ENCODE measurements at places on chromosomes 4 and X.
A peak's percentile ranks its signal among the peaks of the same experiment; 100 is the strongest.

DNA sequence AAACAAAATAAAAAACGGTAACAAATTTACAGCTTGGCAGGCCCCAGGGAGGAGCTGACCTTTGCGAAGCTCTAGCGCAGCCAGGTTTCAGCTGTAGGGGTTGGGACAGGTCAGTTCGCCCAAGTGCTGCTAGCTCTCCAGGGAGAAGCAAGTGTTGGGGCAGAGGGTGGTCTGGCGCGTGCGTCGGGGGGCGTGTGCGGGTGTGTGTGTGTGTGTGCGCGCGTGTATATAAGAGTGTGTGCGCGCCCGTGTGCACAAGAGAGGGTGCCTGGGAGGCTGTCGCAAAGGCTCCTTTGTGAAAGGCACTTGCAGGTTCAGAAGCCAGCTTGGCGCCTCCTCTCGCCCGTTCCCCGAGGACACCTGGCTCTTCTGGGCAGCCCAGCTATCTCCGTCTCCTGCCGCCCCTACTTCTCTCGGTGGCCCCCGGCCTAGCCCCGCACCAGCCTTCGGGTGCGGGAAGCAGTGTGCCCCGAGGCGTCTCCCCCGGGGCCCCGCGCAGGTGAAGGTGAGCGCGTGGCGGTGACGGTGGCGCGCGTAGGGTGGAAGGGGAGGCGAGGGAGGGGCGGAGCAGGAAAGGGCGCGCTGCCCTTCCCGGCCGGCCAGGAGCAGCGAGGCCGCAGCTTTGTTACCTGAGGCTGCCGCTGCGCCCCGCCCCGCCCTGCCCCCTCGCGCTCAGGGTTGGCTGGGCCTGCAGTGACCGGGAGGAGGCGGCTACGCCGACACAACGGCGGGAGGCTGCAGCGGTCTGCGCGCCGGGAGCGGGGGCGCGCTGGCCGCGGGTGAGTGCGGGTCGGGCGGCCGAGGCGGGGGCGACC, at the start of gene FHDC1:
Gene FHDC1 (plus strand): TSS at position 693 of the 815 bp plus-strand sequence. CDS start 6,735 bp downstream, outside the sequence.
- DNase-seq: no peak

- no peak for DNase-seq
These were observed 216.8 kb upstream of the PSAPL1 start for GRCh38 chr4:7651461-7651921.

DNA sequence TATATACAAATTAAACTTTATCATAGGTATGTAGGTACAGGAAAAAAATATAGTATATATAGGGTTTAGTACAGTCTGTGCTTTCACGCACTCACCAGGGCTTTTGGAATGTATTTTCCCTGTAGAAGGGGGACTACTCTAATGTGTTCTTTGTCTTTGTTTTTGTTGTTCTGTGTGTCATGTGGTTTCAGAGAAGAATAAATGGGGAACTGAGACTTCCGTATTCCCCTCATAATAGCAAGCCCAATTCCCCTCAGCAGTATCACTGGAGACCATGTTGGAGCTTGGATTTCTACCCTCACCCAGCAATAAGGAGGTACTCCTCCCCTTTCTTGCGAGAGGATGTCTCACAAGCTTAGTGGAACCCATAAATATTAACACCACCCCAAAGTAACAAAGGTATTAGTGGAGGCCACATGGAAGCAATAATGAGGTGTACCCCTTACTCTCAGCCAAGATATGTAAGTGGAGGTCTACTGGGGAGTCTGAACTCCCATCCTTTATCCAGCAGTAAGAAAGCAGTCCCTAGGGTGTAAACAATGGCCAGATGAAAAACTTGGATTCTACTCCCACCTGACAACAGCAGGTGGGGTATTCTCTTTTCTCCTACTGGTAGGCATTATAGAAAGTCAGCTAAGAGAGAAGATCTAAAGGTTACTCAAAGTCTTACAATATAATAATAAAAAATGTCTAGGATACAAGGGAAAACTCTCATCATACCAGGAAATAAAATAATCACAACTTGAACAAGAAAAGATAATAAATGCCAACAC, 805.4 kb upstream of the GALNTL6 start:
- DNase-seq: no peak

- DNase-seq: peak; percentile 5
These were observed 126.6 kb downstream of the PPP4R3C start for GRCh38 chrX:27336466-27337091.

DNA sequence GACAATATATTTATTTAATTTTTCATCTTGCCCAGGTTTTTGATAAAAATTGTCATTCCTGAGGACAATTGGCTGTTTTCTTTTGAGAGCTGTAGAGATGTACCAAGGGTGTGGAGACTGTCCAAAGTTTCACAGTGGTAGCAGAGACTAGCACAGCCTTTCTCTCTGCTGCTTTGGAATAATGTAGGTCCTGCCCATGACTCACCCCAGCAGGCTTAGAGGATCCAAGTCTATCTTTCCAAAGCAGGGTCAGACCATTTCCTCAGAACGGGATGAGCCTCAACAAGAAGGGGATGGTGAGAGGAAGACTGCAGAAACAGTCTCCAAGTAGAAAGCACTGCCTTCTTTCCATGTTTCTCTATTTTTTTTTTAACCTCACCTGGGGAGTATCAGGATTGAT, 131.5 kb upstream of the RPL34 start:
- no peak for DNase-seq

DNA sequence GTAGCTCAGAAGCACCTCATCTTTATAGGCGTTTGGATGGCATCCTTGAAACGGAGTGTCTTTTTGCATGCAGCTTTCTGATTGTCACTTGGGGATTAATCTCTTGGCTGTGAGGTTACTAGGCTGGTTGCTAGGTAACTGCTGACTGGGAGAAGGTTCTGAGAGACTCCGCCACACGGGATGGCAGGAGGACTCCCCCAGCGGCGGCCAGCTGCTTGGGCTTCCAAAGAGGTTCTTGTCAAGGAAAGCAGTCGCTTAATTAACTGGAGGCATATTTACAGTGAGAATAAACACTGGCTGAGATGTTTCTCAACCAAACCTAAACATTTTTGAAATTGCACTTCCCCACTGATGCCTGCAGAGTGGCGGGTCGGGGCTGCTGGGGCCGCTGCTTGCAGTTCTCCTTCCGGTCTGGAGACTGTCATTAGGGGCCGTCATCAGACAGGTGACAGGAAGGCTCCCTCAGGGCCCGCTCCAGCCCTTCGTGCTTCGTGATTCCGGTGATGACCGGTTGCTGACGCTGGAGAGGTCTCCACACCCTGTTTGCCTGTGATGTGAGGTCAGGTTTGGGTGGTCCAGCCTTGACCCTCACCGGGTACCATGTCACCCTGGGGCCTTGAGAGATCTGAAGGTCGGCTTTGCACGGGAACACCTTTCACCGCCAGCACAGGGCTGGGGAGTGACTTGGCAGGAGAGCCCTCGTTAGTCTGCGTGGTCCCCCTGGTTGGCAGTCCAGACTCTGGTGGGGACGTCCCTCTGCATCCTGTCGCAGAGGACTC, 9.1 kb downstream of the NSG1 start:
- no peak for DNase-seq

GRCh38 chr4:6937754-6938153, 28.1 kb downstream of the TBC1D14 start:
- DNase-seq: no peak

GRCh38 chr4:20895208-20895607, 194.9 kb downstream of the PACRGL start:
- no peak for DNase-seq

DNA sequence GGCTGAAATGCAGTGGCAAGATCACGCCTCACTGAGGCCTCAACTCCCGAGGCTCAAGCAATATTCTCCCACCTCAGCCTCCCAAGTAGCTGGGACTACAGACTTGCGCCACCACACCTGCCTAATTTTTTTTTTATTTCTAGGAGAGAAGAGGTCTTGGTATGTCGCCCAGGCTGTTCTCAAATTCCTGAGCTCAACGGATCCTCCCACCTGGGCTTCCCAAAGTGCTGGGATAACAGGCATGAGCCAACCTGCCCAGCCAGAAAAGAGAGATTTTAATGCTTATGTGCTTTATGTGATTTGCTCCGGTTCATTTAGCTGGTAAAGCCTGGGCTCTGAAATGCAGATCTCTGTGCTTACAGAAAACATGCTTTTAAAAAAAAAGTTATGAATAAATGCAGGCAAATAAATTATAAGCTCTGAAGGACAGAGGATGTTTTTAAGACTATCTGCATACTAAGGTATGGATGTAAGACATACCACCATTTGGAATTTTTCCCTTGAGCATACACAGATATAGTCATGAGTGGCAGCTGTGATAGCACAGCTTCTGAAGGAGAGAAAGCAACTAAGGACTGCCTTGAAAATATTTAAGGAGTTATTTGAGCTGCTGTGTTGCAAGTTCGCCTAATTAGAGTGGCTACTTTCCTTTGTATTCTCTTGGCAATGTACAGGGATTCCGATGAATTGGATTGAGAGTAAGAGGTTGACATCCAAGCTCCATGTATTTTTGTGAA, 13.8 kb downstream of the GUCY1B1 start:
- no peak for DNase-seq

DNA sequence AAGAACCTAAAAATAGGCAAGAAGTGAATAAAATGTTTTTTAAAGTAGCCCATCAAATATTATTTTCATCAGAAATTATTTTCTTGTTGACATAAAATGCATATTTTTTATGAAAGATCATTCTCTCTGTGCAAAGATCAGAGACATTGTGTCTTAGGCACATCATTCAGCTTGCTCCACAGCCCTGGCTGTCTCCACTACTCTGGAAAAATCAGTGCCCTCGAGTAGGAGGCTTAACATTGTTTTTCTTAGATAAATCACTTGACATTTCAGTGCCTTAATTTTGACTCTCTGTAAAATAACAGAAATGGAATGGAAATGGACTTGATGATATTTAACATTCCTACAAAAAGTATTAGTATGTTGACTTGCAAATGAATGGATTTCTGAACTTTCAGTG, 77.9 kb downstream of the FAT4 start:
- DNase-seq: no peak

- DNase-seq: peak; percentile 41
These were observed 1.4 kb downstream of the FGF2 start for GRCh38 chr4:122827879-122828601.

DNA sequence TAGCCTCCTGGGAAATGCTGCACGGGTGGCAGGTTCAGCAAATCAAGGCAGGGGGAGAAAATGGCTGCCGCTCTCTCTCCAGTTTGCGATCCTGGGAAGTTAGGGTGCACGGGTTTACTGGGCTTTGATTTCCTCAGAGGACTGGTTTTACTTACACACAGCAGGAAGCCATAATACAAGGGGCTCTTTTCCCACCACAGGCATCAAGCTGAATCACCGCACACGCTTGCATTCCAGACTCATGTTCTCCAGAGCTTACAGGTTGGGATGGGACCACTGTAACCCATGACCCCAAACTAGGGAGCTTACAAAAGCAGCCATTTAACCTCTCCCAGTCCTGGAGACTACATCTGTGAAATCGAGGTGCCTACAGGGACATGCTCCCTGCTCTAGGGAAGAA, 159.8 kb downstream of the DHRSX start:
- DNase-seq: no peak

DNA sequence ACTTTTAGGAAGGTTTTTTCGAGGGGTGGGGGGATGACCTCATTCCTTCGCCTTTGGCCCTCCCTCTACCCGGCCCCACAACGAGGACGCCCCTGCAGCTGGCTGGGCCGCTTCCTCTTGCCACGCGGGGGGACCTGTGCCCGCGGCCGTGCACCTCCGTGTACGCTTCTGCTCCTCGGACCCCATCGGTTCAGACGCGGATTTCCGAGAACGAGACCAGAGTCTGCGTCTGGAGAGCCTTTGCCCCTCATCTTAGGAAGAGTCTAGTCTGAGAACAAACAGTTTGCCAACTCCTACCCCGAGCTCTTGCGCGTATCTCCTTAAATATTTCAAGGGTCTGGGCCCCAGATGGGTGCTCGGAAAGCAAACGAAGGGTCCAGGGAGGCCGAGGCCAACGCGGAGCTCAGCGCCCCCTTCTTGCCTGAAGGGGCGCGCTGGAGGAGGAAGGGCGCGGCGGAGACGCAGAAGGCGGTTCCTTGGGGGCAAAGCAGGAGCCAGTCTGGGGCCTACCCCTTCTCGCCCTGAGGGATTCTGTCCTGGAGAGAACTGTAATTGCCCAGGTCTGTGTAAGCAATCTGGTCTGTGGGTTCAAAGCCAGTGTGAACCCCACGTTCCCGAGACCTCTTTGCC, 3.9 kb upstream of the SFRP2 start:
- DNase-seq: no peak
